Chondrocyte (in vitro differentiated cells): ENCODE measurements at places on chromosomes 2 and 18.
A peak's percentile ranks its signal among the peaks of the same experiment; 100 is the strongest.

GRCh38 chr18:55110436-55110835, 151.2 kb upstream of the CCDC68 start:
- no peak for DNase-seq

- no peak for DNase-seq
These were observed 63.4 kb upstream of the PELI1 start for GRCh38 chr2:64207573-64207972.

GRCh38 chr2:45951025-45951727, 299.7 kb downstream of the PRKCE start:
- no peak for DNase-seq

- DNase-seq, result no peak
These were observed 27.6 kb downstream of the SLC1A4 start for GRCh38 chr2:65016789-65017188.

GRCh38 chr2:160388464-160389263, 104.9 kb downstream of the RBMS1 start:
- no peak for DNase-seq

GRCh38 chr18:49031511-49032188, 80.9 kb upstream of the SMAD7 start:
- peak; percentile 56 for DNase-seq

DNA sequence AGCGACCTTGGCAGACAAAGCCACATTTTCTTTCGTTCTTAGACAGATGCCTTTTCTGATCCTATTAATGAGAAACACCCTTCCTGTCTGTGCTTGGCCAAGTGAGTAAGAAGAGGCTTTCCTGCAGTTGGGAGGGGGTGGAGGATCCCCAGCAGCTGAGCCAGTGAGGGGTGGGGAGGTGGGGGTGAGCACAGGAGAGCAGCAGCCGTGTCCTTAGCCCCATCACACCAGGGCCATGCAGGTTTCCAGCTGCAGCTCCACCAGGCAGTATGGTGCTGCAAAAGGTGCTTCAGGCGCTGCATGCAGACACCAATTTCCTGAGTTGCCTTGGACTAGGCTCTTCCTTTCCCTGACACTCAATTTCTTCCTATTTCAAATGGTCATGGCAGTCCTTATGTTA, 123.3 kb upstream of the SIX2 start:
- DNase-seq, result no peak

DNA sequence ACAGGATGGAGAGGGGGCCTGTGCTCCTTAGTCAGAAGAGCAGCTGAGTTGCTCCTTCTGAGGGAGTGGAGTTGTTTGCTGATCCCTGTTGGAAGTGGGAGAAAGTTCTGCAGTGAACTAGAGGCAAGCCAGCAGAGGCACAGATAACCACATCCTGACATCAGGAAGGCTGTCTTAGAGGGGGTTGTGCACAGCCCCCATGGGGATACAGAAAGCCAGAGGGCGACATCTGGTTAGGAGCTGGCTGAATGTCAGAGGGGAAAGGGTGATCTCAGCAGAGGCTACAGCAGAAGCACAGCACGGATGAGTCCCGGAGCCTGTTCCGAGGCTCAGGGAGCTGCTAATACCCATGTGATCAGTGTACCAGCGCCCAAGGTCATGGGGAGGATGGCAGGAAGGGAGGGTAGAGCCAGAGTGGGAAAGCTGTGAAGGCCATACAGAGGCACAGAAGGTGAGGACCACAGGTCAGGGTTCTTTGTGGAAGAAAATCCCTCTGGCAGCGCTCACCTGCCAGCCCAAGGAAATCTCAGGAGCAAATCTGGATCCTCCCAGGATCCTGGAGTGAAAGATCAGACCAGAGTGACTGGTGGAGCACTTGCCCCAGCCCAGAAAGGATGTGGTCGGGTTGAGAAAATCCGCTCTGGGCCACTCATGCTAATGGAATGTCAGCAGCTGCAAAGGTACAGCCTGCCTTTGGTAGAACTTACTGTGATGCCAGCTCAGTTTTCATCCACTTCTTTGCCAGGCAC, 111.8 kb downstream of the STPG4 start:
- no peak for DNase-seq

DNA sequence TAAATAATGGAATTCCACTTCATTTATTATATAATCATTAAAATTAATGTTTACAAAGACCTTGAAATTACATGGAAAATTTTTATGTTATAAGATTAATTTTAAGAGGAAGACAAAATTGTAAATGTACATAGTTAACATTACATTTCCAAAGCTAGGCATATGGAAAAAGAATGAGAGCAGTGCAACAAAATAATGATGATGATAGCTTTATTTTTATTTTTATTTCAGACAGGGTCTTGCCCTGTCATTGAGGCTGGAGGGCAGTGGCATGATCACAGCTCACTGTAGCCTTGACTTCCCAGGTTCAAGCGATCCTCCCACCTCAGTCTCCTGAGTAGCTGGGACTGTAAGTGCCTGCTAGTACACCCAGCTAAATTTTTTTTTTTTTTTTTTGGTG, 61.2 kb upstream of the ZCCHC2 start:
- no peak for DNase-seq

DNA sequence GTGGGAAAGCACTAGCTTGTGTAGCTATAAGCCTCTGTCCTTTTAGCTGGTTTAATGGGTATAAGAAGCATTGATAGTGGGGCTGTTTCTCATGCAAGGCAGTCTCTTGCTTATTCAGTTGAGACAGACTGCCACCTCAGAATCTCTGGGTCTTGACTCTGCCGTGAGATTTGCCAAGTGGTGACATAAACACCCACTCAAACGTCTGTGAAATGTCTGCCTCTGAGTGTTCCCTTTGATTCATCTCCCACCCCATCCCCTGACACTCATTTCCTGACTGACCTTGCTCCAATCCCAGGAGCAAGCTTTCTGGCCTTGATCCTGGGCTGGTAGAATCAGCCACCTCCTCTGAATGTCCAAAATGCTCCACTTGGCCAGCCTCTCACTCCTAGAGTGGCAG, 141.9 kb upstream of the RBMS1 start:
- DNase-seq, result no peak

GRCh38 chr2:109243526-109244303, 114.7 kb downstream of the SH3RF3 start:
- DNase-seq, result no peak

DNA sequence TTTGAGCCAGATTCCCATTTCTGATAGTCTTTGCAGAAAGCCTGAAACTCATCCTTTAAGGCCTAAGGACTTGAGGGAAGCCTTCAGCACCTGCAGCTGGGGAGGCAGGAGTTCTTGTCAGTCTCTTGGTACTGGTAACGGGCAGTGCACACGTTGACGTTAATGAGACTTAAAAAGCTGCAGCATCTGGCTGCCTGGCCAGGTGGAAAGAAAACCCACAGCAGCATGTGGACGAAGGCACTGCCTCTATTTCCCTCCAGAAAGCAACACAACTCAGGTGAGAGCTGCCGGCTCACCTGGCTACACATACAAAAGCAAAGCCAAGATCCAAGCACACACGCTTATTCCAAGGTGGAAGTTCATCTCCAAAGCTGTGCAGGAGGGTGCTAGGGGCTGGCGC, 178.8 kb downstream of the ANAPC1 start:
- no peak for DNase-seq

GRCh38 chr2:239677453-239678185, 276.8 kb upstream of the HDAC4 start:
- DNase-seq, result peak; percentile 92

DNA sequence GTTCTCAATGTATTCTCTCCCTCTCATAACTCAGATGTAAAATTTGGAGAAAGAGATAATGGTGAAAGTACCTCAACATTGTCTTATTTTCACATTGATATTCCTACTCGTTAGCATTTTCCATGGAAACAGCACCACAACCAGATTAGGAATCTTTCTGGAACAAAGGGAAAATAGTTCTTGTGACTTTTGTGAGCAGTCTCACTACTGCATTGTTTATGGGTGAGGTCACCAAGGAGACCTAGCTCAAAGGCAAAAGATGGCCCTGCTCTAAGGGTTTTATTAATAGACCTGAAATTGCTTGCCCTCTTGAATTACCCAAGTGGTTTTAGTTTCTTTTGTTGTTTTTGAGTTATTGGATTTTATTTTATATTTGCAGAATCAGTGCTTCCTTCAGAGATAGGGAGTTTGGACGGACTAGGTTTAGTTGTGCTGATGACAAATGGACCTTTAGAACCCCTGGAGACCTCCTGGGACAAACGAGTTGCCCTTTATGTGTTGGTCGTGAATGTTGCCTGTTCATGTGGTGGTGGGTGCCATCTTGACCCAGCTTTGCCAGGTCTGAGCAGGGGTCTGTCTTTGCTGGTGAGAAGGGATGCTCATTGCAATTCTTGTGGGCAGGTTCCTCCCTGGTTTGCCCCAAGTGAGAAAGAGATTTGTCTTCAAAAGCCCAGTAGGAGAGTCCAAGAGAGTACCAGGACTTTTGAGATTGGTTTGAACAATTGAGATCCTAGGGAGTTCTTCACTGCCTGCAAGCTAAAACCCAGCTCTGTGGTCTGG, 58.1 kb downstream of the INPP4A start:
- DNase-seq, result no peak

GRCh38 chr2:186695081-186695756, 1.4 kb downstream of the FAM171B start:
- no peak for DNase-seq

DNA sequence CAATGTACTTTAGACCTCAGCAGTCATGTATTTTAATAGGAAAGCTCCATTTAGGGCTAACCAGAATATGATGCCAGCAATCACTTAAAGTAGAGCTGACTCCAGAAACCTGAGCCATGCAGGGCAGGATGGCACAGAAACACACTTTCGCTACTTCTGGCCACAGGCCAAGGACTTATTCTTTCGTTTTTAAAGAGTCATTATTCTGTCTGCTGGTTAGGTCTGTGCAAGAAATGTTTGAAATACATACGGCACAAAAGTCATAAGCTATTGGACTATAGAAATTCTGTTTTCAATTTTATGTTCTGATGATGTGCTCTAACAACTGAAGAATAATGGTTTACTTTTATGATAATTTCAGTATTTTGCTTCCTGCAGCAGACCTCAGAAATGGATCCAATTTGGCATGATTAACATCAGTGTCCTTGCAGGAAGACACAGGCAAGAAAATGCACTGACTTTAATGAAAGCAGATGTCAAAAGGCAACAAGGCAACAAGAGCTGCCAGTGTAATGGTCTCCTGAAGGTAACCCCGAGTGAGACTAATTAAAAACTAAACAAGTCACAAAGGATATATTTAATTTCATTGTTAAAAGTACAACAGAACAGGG, 114.4 kb upstream of the CHRNA1 start:
- DNase-seq, result no peak

GRCh38 chr2:95037384-95037839, 11.9 kb downstream of the MAL start:
- no peak for DNase-seq

- DNase-seq, result no peak
These were observed 151.6 kb downstream of the RAPGEF4 start for GRCh38 chr2:172887280-172887679.

- no peak for DNase-seq
These were observed 166.2 kb downstream of the ATAD2B start for GRCh38 chr2:23760736-23761135.

DNA sequence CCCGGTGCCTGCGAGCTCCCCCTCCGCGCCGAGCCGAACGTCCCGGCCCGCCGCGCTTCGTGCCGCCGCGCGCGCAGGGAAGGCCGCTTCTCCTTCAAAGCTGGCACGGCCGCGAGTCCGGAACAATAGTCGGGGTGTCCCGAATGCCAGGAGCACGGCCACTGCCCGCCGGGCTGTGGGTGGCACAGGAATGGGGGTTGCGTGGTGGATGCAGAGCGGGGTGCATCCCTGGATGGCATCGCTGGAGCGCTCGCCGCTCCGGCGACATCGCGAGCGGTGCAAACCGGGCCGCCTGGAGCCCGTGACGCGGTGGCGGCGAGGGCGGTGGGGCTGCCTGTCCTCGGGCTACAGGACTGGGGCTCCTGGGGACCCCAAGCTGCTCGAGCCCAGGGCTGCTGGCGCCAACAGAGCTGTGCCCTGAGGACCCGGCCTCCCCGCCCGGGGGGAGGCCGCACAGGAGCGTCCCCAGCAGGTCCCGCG, 1.1 kb upstream of the SATB2 start:
- DNase-seq, result no peak

GRCh38 chr2:99507937-99508818, 18.4 kb upstream of the REV1 start:
- no peak for DNase-seq

- no peak for DNase-seq
These were observed 50.4 kb upstream of the MCM6 start for GRCh38 chr2:135926605-135927004.

GRCh38 chr2:64675860-64676259, 22.1 kb upstream of the SERTAD2 start:
- DNase-seq, result no peak

DNA sequence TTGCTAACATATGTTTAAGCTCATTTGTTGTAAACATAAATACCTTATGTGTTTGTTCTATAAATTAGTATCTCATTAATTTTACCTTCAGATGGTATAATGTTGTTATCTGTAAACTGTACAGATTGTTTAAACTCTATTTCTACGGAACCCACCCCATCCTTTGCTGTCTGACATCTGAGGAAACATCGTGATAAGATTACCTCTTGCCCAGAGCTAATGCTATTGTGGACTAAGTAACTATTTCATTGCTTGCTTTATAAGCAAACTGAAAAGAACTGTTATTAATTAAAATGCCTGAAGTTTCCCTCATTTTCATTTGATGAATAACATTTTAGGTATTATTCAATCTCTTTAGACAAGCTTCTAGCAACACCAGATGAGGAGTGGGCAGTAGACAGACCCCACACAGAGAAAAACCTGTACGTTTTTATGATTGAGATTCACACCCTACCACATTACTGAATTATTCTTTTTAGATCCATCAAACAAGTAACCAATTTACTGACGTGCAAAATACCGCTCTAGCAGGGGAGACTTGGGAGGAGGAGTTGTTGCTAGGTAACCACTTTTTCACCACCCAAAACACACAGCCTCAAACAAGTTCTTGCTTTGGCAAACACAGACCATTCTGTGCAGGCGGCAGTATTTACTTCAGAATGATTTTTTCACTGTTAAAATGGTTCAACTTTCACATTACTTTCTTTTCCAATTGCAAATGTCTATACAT, 1.9 kb upstream of the SYT4 start:
- no peak for DNase-seq

DNA sequence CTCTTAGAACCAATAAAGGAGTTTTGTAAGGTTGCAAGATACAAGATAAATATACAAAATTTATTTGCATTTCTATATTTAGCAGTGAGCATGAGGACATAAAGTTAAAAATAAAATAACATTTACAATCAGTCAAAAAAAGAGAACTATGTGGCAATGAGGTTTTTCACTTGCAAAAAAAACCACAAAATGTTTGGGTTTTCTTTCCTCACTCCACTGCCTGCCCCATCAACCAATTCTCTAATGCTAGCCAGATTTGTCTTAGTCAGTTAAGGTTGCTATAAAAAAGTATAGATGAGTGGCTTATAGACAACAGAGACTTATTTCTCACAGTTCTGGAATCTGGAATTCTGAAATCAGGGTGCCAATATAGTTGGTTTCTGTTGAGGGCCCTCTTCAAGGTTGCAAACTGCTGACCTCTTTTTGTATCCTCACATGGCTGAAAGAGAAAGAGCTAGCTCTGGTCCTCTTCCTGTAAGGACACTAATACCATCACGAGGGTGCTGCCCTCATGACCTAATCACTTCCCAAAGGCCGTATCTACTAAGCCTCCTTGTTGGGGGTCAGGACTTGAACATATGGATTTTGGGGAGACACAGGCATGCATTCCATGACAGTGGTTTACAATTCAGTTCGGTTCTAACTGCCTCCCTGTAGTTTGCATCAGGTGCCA, 566.2 kb downstream of the GALR1 start:
- no peak for DNase-seq
